Activated CD4-positive, alpha-beta T cell treated with anti-CD3 and anti-CD28 coated beads for 36 hours (primary cell): ENCODE measurements at places on chromosomes 6 and 20. TPM values are rescaled to one million over a fixed set of nuclear protein-coding genes. Genes with fewer than 3 reads are reported as not detected.
A peak's percentile ranks its signal among the peaks of the same experiment; 100 is the strongest.

- no peak for DNase-seq
Observed at GRCh38 chr6:32703347-32703746, 36.9 kb upstream of the HLA-DQB1 start.

MUC21 gene
- not detected for total RNA-seq

GRCh38 chr6:79070206-79070825, 7.7 kb downstream of the PHIP start:
- no peak for DNase-seq

GRCh38 chr6:6105472-6106036, 98.8 kb upstream of the NRN1 start:
- DNase-seq, result no peak

- DNase-seq, result peak; percentile 71
Observed at GRCh38 chr6:108560463-108561308, at the start of gene FOXO3. TSS of gene FOXO3 (plus strand) at chr6:108560917. CDS start at chr6:108561209, 292 bp downstream.

FAM217A gene
- total RNA-seq, result not detected

DNA sequence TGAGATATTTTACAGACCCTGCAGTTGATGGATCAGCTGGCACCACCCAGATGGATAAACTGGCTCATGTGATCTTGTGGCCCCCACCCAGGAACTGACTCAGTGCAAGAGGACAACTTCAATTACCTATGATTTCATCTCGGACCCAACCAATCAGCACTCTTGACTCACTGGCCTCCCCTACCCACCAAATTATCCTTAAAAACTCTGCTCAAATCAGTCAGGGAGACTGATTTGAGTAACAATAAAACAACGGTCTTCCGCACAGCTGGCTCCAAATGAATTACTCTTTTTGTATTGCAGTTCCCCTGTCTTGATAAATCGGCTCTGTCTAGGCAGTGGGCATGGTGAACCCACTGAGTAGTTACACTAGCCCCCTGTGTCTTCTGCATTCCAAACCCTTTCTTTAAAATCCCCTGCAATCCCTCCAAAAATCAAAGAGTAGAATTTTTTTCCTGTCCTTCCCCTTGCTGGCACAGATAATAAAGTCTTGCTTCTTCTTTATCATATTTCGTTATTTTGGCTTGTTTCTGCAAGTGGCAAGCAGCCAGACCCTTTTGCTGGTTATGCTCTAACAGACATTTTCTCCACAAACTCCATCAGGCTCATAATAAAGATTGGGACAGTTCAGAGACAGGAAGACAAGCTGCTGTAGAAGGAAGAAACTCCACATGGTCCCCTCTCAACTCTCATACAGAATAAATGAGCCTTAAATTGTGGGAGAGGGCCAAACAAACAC, 48.3 kb downstream of the OR2B6 start:
- no peak for DNase-seq

DNA sequence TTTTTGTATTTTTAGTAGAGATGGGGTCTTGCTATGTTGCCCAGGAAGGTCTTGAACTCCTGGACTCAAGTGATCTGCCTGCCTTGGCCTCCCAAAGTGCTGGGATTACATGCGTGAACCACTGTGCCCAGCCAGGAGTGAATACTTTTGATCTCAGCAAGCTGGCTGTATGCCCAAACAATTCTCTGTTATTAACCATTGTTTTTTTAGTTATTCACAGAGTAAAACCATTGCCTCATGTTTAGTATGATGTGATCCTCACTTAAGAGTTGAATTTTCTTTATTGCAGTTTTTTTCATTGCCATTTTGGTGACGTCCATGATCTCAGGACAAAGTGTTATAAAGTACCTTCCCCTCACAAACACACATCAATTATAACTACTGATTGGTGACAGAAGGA, 14.8 kb downstream of the C6orf141 start:
- DNase-seq, result no peak

- DNase-seq, result no peak
Observed at GRCh38 chr6:62371453-62372210, 85.6 kb upstream of the KHDRBS2 start.

DNA sequence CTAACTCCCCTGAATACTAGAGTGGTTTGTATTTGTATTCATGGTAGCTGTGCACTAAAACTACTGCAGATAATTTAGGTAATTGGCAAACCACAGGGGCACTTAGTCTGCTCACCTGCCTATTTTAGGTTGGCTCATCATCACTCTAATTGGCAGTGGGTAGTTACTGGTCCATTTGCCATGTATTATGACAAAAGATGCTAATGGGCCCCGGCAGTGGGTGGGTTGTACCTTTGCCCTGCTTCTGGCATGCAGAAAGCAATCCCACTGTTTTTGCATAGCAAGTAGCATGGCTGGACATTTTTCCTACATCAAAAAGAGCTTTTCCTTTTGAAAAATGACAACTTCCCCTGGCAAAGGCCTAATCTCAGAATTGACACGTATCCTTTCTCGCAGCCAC, 741.4 kb upstream of the MAP3K7 start:
- DNase-seq, result no peak

DNA sequence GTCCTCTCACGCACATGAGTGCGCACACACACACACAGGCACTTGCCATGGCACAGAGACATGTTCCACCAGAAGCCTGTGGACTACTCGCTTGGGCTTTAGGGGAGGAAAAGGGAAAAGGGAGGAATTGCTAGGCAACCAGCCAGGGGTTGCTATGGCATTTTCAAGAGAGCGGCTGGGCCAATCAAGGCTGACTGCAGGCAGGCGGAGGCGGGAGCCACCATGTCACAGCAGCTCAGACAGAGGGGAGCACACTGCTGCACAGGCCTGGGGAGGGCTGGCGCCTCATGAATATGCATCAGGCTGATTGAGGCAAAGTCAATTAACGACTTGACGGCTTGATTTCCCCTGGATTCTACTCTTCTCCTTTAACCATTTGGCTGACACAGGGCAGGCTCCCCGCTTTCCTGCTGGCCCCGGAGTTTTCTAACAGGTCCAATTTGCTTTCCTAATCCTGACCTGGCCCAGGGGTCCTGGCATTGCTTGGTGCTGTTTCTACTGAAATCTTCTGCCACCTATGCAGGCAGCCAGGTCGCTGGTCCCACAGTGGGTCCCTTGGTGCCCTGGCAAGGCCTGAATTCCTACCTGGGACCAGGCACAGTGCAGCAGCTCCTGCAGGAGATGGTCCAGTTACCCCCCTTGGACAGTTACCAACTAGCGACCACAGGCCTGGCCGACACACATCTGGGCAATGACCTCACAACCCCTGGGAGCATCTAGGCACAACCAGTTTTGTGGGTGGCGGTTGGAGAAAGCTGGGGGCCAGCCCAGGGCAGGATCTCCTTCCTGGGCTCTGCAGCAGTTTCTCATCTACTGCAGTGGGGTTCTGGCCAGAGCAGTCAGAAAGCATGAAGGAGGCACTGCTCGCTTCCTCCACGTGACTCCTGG, 52.1 kb downstream of the YTHDF1 start:
- no peak for DNase-seq

- DNase-seq, result no peak
Observed at GRCh38 chr6:38799529-38800184, 84.5 kb downstream of the DNAH8 start.

GRCh38 chr6:106927531-106928398, 46.8 kb downstream of the CD24 start:
- peak; percentile 58 for DNase-seq

DNA sequence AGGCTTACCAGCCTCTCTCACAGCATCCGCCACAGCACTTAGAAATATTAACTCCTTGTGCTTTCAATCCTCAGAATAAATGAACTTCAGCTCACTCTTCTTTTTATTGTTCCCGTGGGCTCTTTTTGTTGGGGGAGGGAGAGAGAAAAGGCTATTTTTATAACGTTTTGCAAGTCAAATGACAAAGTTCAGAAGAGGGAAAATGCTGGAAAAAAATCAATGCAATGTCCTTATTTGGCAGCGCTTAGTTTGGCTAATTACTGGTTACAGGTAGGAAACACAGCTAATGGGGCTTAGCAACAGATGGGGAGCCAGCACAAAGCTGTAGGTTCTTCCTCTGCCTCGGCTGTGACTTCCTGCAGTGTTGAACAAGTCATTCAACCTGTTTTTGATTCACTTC, 1067.0 kb upstream of the MAP3K7 start:
- DNase-seq, result no peak

DNA sequence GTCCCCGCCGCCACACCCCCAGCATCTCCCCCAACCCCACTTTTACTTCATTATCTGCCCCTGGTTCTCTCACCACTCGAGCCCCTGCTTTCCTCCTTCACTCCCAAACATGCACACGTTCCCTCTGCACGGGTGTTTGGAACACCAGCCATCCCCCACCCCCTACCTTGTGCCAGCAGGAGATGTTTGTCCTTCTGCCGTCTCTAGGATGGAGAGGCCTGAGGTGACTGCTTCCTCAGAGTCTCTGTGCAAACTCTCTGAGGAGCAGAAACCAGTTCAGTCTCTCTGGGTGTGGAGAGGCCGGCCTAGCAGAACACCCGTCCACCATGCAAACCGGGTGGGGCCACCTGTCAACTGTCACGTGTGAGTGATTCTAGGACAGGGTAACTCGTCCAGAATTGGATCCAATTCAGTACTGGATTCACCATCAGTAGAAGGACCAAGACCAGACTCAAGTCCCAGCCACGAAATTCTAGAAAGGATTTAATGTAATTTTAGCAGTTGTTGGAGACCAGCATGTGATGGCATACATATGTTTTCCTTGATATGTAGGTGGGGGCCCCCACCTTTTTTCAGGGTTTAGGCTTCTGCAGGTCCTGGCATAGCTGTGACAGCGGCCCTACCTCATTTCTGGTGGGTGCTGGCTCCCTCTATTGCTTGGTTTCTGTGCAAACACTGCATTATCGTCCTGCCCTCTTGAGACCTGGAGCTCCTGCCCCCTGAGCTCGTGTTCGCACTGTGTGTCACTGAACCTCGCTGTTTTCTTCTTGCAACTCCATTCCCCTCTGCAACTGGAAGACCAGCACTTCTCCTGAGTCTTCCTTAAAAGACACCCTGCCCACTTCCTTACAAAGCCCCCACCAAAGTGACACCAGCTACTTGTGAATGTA, at the start of gene RAET1E:
Gene RAET1E, minus strand, starts transcription at position 259 of the 890 bp plus-strand sequence. CDS start 7,212 bp downstream, outside the sequence.
- no peak for DNase-seq
